NCI-H2107 (cell line): ENCODE measurements at places on chromosomes 5 and 9.

DNA sequence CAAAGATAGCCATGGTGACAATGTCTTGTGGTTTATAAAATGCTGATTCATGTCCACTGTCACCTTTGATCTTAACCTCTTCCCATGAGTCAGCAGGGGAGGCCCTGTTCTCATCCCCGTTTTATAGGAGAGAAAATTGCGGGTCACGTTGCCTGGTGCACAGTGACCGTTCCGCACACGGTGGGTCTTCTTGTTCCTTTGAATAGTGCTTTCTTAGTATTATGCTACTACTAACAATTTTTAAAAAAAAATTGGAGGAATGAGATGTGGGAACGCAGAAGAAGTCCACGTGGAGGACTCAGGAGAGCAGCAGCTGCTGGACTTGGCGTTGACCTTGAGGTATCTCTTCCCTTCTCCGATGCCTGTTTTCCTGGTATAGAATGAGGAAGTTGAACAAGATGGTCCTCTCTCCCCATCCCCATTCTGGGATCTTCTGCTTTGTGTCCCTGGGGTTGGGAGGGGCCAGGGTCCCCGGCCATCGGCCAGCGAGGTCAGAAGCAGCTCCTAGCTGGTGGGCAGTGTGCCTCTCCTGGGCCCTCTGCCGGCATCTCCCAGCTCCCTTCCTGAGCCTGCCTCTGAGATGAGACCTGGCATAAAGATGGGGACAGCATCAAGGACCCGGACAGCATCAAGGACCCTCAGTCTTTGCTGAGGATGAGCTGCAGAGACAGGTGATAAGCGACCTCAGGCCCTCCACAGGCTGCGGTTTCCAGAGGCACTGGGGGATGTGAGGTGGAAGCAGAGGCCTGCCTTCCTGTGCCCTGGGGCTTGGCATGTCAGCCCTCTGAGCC, 143.9 kb downstream of the C9orf50 start:
- DNase-seq, result no peak

DNA sequence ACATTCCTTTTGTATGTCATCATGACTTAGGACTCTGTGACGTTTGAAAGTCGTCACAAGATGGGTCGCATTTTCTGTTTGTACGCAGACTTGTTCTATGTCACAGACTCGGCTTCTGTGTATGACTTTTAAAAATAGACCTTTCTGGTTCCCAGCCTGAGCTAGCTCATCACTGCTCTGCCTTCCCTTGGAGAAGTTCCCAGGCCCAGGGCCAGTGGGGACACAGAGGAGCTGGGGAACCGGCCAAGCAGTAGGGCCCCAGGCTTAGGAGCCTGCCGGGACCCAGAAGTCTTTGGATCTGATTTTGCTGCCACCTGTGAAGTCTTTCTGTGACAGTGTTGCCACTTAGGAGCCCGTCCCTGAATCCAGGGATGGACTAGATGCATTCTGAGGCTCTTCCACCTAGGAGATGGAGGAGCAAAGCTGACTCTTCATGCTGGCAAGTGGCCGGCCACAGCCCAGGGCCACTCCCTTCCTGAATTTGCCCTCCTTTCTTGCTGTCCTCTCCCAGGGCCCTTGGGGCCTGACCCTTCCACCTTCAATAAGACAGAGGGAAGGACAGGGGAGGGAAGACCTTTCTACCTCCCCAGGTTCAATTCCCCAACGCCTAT, 18.1 kb upstream of the UBE2QL1 start:
- DNase-seq, result no peak

- DNase-seq, result no peak
Observed at GRCh38 chr9:83583151-83584014, 39.6 kb upstream of the IDNK start.

DNA sequence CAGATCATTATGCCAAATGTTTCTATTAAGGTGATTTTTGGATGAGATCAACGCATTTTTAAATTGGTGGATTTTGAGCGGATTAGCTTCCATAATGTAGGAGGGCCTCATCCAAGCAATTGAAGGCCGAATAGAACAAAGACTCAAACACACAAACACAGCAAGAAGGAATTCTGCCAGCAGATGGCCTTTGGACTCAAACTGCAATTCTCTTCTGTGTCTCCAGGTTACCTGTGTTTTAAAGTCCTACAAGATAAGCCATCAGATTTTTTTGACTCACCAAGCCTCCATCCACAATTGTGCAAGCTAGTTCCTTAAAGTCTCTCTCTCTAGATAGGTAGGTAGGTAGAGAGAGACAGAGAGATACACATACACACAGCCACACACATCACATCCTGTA, 25.5 kb downstream of the CDH6 start:
- no peak for DNase-seq

- no peak for DNase-seq
Observed at GRCh38 chr5:94196953-94197352, 421.5 kb downstream of the KIAA0825 start.

GRCh38 chr9:136539427-136540421, 6.1 kb downstream of the NOTCH1 start:
- DNase-seq, result no peak

GRCh38 chr9:92480291-92480771, 2.0 kb downstream of the ASPN start:
- no peak for DNase-seq

DNA sequence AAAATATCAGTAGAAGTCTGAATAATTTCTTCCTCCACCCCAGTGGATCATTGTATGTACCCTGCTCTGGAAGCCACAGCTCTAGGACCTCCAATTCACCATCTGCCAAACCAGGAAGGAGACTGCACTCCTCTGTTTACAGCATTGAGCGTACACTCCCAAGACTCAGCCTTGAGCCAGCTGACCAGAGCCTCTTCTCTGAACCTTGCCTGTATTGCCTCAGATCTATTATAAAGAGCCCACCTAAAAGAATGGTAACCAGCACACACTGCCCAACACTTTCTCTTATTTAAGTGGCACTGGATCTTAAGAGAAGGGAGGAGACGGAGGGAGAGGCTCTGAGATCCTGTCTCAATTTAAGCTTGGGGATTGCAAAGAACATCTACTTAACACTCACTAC, 217.8 kb upstream of the RASEF start:
- DNase-seq, result no peak

- DNase-seq, result no peak
Observed at GRCh38 chr5:158283397-158283796, 424.5 kb upstream of the CLINT1 start.

- DNase-seq, result no peak
Observed at GRCh38 chr9:135002802-135003201, 84.7 kb upstream of the OLFM1 start.

DNA sequence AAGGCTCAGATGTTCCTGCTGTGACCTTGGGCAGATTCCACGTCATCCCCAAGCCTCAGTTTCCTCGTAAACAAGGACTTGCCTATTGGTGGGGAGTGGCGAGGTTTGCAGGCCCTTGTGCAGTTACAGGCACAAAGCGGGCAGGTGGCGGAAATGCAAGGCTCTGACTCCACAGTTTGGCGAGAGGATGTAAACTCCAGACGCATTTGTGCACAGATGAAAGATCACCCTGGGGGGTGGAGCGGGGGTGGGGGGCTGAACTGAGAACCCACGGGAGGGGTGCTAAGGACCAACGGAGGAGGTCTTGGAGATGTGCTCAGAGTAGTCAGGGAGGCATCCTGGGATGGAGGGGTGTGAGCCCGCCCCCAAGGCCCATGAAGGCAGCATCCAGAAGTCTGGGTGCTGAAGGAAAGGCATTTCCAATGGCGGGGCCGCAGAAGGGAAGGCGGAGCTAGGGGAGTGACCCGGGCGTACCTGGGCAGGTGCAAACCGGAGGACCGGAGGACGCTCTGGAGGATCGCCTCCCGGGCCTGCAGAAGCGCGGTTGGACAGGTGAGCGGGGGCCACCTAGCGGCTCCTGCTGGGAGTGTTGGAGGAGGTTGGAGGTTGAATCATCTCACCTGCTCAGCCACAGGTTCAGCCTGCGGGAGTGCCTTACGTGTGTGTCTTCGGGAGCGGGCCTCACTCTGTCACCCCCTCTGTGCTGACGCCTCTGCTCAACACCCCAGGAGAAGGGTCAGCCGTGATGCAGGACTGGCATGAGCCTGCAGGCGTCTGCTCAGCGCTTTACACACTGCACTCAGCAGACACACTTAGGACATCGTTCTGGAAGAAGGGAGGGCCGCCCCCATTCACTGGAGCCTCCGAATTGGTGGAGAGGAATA, 1.9 kb upstream of the FIBCD1 start:
- DNase-seq, result peak; percentile 52

GRCh38 chr5:181217803-181218062, 5.3 kb upstream of the TRIM41 start:
- no peak for DNase-seq

- DNase-seq, result no peak
Observed at GRCh38 chr5:143412661-143413342, 9.3 kb upstream of the NR3C1 start.

DNA sequence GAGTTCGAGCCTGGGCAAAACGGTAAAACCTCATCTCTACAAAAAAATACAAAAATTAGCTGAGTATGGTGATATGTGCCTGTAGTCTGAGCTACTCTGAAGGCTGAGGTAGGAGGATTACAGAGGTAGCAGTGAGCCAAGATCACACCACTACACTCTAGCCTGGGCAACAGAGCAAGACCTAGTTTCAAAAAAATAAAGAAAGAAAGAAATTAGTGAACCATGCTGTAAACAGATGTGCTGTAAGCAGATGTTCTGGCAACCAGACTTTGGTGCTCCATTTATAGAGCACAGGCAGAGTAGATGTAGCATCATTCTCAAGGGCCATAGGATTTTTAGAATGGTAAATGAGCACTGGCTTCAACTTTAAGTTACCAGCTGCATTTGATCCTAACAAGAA, 115.4 kb downstream of the ST8SIA4 start:
- no peak for DNase-seq

- DNase-seq, result no peak
Observed at GRCh38 chr5:15234911-15235310, 265.1 kb upstream of the FBXL7 start.

DNA sequence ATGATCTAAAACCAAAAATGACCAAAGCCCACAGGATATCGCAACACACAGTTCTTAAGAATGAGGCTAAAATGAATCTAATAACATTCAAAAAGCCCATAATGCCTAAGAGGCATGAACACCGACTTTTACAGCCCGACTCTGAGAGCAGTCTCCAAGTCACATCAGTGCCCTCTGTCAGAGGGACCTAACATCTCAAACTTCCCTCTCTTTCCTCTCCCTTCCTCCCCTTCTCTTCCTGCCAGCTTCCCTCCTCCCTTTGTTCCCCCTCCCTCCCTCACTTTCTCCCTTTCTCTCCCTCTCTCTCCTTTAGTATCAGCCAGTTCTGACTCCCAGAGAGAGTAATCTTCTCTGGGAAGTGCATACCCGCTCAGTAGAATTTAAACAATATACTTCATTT, 154.4 kb downstream of the GLIS3 start:
- no peak for DNase-seq

DNA sequence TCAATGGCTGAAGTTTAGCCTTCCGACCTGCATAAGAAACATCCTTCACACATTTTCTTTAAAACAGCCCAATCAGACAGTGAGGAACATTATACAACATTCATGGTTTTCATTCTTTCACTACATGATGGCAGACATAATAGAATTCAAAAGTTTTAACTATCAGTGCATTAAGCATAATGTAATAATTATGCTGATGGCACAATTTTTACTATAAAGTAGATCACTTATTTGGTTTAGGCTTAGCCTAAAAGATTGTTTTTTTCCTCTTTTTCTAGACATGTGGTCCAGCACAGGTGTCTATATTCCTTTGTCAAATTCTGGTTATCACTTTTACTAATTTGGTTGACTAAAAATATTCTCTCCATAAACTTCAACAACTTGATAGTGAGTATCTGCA, 46.5 kb downstream of the EFNA5 start:
- DNase-seq, result no peak

GRCh38 chr5:16411235-16411634, 54.4 kb downstream of the ZNF622 start:
- DNase-seq, result no peak

- peak; percentile 35 for DNase-seq
Observed at GRCh38 chr5:179907556-179908324, at the start of gene TBC1D9B. Gene TBC1D9B (minus strand): TSS chr5:179907897. CDS start chr5:179907821, 76 bp downstream.

GRCh38 chr5:4868140-4868735, 271.9 kb upstream of the ADAMTS16 start:
- peak; percentile 59 for DNase-seq

DNA sequence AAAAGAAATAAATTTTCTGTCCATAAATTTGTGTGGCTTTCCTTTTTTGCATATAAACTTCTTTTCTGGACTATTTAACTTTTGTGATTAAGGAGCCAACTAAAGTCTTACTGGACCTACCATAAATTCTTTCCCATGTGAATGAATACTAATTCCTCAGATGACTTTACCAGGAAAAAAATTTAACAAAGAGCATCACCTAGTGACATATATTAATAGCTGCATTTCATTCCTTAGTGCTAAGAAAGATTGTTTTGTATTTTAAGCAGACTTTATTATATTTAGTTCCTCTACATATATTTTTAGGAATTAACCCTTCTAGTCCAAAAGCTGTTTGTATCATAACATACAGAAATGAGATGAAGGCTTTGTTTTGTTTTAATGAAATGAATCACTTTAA, 64.4 kb downstream of the C9orf85 start:
- DNase-seq, result no peak

- DNase-seq, result no peak
Observed at GRCh38 chr5:138696501-138696900, 56.7 kb upstream of the CTNNA1 start.

DNA sequence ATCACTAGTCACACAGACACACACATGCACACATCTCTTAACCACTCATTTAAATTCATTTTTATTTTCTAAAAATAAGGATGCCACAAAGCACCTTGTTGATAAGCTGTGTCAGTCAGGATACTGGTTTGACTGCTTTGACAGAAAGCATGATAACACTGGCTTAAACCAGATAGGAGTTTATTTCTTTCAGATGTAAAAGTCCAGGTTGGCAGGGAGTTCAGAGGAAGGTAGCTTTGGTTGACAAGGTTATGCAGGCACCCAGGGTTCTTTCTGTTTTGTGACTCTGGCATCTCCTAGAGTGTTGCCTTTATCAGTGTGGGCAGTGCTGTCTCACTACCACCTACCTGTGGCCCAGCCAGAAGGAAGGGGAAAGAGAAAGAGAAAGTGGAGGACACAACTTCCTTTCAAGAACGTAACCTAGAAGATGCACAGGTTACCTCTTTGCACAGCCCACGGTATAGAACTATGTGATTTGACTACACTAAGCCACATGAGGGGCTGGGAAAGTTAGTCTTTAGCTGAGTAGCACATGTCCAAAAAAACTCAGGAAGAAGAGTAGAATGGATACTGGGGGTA, 334.7 kb downstream of the OSTF1 start:
- no peak for DNase-seq

DNA sequence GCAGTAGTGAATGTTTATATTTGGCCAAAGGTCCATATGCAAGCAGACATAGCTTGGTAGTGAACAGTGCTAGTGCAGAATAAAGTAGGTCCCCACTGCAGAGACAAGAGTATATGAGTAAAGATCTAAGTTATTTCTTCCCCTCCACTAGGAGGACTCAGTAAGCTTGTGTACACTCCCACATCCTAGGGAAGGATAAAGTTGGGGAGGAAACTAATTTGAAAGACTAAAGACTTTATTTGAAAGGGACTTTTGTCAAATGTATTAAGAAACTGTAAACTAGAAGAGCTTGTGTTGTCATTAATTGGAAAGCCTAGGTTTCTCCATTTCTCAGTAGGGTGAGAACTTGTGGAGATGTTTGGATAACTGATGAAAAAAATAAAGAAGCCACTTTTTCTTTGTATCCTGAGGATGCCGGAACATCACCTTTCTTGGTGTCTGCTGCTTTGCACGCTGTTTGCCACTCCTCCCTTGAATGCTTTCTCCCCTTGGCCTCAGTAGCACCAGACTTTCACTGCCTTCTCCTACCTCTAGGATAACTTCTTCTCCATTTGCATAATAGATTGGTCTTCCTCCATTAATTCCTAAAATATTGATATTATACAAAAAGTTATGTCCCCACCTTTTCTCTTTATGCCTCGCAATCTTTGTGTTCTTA, 329.0 kb downstream of the PARP8 start:
- DNase-seq, result no peak
